ENCODE measurements at places on chromosomes 16 and 17.
A peak's percentile ranks its signal among the peaks of the same experiment; 100 is the strongest.

DNA sequence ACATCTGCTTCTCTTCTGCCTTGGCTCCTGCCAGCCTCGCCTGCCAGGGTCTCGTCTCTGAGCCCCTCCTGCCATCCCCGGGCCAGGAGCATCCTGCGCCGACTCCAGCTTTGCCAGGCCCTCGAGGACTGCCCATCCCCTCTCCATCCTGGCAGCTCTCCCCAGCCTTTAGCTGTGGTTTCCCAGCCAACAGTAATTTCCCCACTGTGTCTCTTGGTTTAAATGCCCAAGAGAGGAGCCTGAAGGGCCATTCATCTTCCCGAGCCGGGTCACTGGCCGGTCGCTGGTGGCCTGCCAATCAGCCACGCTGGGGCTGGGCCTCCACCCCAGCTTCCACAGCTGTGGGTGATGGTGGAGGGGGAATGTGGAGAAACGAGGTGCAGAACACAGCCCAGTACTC lies 47.8 kb downstream of the MRC2 start:
- no peak for DNase-seq

- DNase-seq, result peak; percentile 47
Observed at GRCh38 chr16:20901436-20902112, 1.0 kb downstream of the LYRM1 start.

DNA sequence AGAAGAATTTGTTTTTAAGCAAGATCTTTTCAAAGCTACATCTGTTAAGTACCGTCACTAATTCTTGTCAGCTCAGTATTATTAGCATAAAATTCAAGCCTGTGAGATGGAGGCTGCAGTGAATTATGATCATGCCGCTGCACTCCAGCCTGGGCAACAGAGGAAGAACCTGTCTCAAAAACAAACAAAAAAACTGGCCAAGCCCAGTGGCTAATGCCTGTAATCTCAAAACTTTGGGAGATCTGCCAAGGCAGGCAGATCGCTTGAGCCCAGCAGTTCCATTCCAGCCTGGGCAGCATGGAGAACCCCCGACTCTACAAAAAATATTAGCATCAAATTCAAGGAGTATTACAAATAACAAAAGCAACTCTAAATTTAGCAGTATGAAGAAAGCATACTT lies 88.0 kb downstream of the STXBP4 start:
- DNase-seq, result no peak

GRCh38 chr17:30209930-30210329 lies 25.6 kb downstream of the SLC6A4 start:
- DNase-seq, result no peak
